Stimulated activated memory B cell treated with anti-CD40 and anti-IgM and Interleukin-4, amounts not matched to agents 10 μg/mL and 1 μg/mL and 100 μg/mL, for 72 hours (primary cell): ENCODE measurements at places on chromosomes 4 and X.
A peak's percentile ranks its signal among the peaks of the same experiment; 100 is the strongest.

DNA sequence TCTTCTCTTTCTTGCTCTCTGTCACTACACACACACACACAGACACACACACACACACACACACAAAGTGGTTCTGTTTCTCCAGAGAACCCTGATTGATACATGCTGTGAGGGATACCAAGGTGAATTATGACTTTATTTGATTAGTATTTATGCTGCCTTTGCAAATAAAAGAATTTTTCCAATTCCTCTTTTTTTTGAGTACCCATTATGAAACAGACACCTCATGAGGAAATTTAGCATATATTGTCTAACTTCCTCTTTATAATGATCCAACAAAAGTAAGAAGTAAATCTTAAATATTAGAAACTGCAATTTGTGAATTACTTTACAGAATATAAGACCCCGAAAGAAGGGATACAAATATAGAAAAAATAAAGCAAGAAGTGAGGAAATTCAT lies 14.3 kb upstream of the RAB28 start:
- ATAC-seq: no peak
- H3K4me1 ChIP-seq: peaks cover 5% of the 10 kb centered on the region
- H3K4me3 ChIP-seq: no peak overlapping the region
- H3K27me3 ChIP-seq: peaks cover 31% of the 10 kb centered on the region
- no peaks in the 10 kb centered on the region for H3K36me3 ChIP-seq
- H3K27ac ChIP-seq: no peak overlapping the region

DNA sequence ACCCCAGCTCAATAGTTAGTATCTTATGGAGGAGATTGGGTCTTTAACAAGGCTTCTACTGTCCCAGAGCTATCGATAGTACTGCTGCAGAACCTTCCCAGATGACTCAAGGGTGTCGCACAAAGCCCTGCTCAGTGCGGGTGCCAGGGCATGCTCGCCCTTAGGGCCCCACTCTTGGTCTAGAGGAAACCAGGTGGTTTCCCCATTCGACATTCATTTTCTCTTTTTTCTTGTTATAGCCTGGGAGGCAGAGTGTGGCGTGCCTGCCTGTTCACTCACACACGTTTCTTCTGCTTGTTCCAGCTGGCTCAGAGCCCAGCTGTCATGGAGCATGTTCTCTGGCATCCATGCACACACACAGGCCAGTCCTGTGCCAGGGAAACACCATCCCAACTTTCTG lies 144.5 kb downstream of the SMIM20 start:
- H3K27me3 ChIP-seq: no peaks in the 10 kb centered on the region
- peak overlapping the region; percentile 3 for H3K27ac ChIP-seq
- H3K36me3 ChIP-seq: no peaks in the 10 kb centered on the region
- H3K4me1 ChIP-seq: peaks cover 14% of the 10 kb centered on the region
- H3K4me3 ChIP-seq: no peak overlapping the region
- peak; percentile 75 for ATAC-seq

GRCh38 chr4:102272318-102272717 lies 73.0 kb downstream of the SLC39A8 start:
- H3K36me3 ChIP-seq: peaks cover 50% of the 10 kb centered on the region
- no peaks in the 10 kb centered on the region for H3K4me1 ChIP-seq
- H3K27me3 ChIP-seq: no peaks in the 10 kb centered on the region
- H3K4me3 ChIP-seq: no peak overlapping the region
- no peak for ATAC-seq

- peaks cover 21% of the 10 kb centered on the region for H3K36me3 ChIP-seq
- H3K4me3 ChIP-seq: no peak overlapping the region
- ATAC-seq: no peak
- H3K27me3 ChIP-seq: no peaks in the 10 kb centered on the region
- no peak overlapping the region for H3K27ac ChIP-seq
Observed at GRCh38 chr4:53040851-53041250, 178.7 kb downstream of the RASL11B start.

DNA sequence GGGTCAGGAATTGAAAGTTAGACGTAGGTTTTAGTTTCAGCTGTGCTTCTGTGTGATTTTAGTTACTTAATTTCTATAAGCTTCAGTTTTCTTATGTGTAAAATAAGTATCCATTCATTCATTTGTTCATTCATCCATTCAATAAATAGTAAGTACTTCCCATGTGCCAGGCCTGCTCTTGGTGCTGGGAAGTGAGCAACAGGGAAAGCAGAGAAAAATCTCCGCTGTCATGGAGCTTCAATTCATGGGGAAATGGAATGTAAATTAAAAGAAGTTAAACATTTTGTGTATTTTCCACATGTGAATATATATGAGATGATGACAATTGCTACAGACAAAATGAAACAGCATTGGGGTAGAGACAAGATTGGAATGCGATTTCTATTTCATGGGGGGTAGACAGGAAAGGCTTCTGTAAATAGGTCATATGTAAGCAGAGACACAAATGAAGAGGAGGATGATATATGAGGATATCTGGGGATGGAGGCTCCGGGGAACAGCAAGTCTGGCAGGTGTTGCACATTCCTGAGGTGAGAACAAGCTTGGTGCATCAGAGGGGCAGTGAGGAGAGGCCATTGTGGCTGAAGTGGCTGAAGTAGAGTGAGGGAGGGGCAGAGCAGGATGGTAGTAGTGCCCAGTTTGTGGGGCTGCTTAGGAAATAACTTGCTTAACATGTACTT lies 66.2 kb downstream of the FHIP1A start:
- no peak overlapping the region for H3K27ac ChIP-seq
- H3K36me3 ChIP-seq: no peaks in the 10 kb centered on the region
- peaks cover 10% of the 10 kb centered on the region for H3K27me3 ChIP-seq
- no peaks in the 10 kb centered on the region for H3K4me1 ChIP-seq
- no peak for ATAC-seq

DNA sequence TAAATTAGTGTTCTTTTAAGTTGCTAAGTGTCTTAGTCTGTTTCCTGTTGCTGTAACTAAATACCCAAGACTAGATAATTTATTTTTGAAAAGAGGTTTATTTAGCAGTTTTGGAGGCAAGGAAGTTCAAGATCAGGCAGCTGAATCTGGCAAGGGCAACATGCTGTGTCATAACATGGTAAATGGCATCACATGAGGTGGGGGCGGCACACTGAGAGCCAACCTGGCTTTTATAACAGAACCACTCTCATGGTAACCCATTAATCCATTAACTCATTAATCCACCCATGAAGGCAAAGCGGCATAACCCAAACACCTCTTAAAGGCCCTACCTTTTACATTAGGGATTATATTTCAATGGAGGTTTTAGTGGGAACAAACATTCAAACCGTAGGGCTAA lies 182.2 kb upstream of the GATB start:
- no peak overlapping the region for H3K27ac ChIP-seq
- no peak overlapping the region for H3K4me3 ChIP-seq
- no peaks in the 10 kb centered on the region for H3K27me3 ChIP-seq
- H3K4me1 ChIP-seq: no peaks in the 10 kb centered on the region
- peaks cover 6% of the 10 kb centered on the region for H3K36me3 ChIP-seq

- no peaks in the 10 kb centered on the region for H3K27me3 ChIP-seq
- ATAC-seq: no peak
- no peaks in the 10 kb centered on the region for H3K36me3 ChIP-seq
Observed at GRCh38 chrX:111244235-111244750, 26.0 kb downstream of the CAPN6 start.

GRCh38 chr4:155811083-155811482 lies 52.3 kb downstream of the GUCY1B1 start:
- no peak overlapping the region for H3K4me3 ChIP-seq
- no peaks in the 10 kb centered on the region for H3K27me3 ChIP-seq
- no peaks in the 10 kb centered on the region for H3K4me1 ChIP-seq
- ATAC-seq: no peak
- H3K36me3 ChIP-seq: no peaks in the 10 kb centered on the region
- no peak overlapping the region for H3K27ac ChIP-seq

GRCh38 chr4:3399277-3400194 lies 42.2 kb upstream of the HGFAC start:
- no peak overlapping the region for H3K4me3 ChIP-seq
- H3K27ac ChIP-seq: no peak overlapping the region
- peaks cover 5% of the 10 kb centered on the region for H3K36me3 ChIP-seq
- peaks cover 18% of the 10 kb centered on the region for H3K4me1 ChIP-seq
- peaks cover 11% of the 10 kb centered on the region for H3K27me3 ChIP-seq

- peaks cover 49% of the 10 kb centered on the region for H3K36me3 ChIP-seq
- no peaks in the 10 kb centered on the region for H3K27me3 ChIP-seq
- ATAC-seq: no peak
Observed at GRCh38 chr4:184460499-184461285, 13.7 kb downstream of the IRF2 start.

DNA sequence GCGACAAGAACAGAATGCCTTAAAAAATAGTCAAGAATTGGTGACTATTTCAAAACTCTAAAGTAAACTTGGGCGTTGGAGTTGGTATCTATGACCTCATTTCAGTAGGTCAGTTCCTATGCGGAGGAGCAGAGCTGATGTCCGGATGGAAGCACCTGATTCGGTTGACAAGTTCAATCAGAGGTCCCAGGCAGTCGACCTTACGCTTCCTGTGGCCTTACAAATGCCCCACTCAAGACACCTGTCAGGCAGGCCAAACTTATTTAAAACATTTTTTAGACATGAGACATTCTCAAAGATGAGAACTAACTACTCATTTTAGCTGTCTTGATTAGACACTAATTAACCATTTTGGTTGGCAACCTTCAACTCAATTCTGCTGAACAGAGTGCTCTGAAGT lies 137.7 kb upstream of the ADAMTS3 start:
- peaks cover 4% of the 10 kb centered on the region for H3K4me1 ChIP-seq
- H3K36me3 ChIP-seq: no peaks in the 10 kb centered on the region
- ATAC-seq: no peak
- H3K27ac ChIP-seq: no peak overlapping the region
- no peaks in the 10 kb centered on the region for H3K27me3 ChIP-seq

- no peak overlapping the region for H3K4me3 ChIP-seq
- no peak for ATAC-seq
- no peaks in the 10 kb centered on the region for H3K27me3 ChIP-seq
- H3K4me1 ChIP-seq: peaks cover 20% of the 10 kb centered on the region
Observed at GRCh38 chr4:42018451-42018850, 28.1 kb downstream of the SLC30A9 start.
